ENCODE measurements at places on chromosomes 7 and 10.

DNA sequence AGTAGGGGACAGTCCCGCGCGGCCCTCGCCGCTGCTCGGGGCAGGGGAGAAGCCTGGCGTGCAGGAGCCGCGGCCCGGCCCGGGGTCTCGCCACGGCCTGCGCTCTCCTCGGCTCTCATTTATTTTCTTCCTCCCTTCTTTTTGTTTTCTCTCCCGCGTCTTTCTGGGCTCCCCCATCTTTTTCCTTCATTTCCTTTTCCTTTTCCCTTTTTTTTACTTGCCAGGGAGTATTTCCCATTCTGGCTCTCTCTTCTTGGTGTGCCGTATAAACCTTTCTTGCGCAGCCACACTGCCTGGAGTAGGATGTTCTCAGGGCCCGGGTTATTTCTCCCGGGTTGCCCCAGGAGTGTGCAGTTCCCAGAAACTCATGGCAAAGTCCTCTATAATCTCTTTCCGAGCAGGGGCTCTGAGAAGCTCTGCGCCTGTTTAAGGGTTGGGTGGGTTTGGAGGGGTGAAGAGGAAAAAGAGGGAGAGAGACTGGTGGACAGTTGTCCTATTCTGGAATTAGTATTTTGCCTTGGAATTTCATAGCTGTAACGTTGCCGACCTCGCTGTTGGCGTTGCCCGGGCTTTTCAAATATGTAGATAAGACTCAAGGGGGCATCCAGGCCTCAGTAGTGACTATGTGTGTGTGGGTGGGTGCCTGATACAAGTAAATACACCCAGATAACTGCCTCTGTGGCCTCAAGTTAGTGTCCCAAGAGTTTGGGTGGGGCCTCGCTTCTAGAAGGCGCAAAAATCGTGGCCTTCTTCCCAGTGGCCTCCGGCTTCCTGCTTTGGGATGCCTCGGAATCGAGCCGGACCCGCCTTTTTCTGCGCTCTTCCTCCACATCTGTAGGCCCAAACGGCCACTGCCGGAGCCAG, 4.3 kb upstream of the ZNF503 start:
- no peak for DNase-seq

- no peak for DNase-seq
Measured at GRCh38 chr10:88938039-88938438, 14.5 kb downstream of the ACTA2 start.

- DNase-seq: no peak
Measured at GRCh38 chr7:142880876-142881505, 4.6 kb downstream of the TRPV6 start.

GRCh38 chr7:106740806-106741205, 79.8 kb upstream of the CCDC71L start:
- no peak for DNase-seq

- DNase-seq: no peak
Measured at GRCh38 chr7:34463830-34464229, 194.2 kb upstream of the NPSR1 start.

GRCh38 chr10:103123282-103124024, 69.6 kb downstream of the NT5C2 start:
- no peak for DNase-seq

GRCh38 chr10:103852189-103852711, 3.1 kb downstream of the SH3PXD2A start:
- DNase-seq: no peak

GRCh38 chr7:105594034-105594433, 12.7 kb upstream of the EFCAB10 start:
- no peak for DNase-seq

DNA sequence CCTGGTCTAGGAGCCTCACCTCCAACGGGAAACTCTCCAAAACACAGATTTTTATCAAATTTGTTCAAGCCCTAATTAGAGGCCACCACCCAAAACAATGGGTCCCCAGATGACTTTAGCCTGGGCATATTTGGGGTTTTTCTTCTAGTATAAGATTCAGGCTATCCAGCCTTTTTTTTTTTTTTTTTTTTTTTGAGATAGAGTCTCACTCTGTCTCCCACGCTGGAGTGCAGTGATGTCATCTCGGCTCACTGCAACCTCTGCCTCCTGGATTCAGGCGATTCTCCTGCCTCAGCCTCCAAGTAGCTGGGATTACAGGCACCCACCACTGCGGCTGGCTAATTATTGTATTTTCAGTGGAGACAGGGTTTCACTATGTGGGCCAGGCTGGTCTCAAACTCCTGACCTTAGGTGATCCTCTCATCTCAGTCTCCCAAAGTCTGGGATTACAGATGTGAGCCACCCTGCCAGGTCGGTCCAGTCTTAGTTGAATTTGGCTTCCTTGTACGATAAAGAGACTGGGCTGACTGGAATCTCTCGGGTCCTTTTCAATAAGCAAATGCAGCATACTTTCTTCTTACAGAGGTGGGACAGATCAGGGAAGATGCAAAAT, 91.4 kb upstream of the KLF6 start:
- no peak for DNase-seq
